ENCODE measurements at places on chromosomes 16 and 17.

DNA sequence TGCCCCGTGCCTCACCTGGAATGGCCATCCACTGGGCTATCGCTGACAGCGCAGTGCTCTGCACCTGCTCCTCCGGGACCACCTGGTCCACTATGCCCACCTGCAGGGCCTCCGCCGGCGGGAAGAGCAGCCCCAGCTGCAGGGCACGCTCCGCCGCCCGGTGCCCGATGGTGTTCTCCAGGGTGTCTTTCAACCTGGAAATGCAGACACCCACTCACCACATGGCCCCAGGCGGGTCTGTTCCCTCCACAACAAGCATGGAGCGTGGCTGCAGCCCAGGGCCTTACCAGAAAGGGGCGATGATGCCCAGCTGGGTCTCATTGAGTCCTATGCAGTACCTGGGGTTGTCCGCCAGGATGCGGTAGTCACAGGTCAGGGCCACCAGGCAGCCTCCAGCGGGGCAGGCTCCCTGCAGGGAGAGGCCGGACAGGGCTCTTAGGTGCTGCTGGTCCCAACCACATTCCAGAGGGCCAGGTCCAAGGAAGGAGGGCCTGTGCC lies 6.8 kb downstream of the DNASE1L2 start:
- no peak for DNase-seq

GRCh38 chr16:23564575-23565363 lies 7.2 kb downstream of the UBFD1 start:
- DNase-seq, result no peak

GRCh38 chr16:12679660-12680272 lies 123.9 kb downstream of the CPPED1 start:
- no peak for DNase-seq

- DNase-seq, result no peak
Observed at GRCh38 chr16:48030926-48031325, 124.9 kb downstream of the ABCC12 start.

DNA sequence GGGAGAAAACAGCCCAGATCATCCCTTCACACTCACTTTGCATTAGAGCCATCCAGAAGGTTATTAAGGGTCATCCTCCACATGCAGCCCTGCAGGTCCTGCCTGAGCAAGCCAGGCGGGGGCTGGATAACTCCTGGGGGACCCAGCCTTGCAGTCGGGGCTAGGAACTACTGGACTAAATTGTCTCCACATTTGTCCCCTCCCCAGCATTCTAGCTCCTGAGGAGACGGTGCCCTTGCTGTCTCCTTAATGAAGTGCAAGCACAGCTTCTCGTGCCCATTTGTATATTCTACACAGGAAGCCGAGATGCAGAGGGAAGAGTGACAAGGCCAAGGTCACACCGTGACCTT lies 185.2 kb downstream of the C16orf95 start:
- no peak for DNase-seq

- DNase-seq, result peak; percentile 81
Observed at GRCh38 chr17:58184308-58184985, 8.1 kb upstream of the EPX start.

- DNase-seq, result peak; percentile 48
Observed at GRCh38 chr17:62693616-62694409, 66.3 kb downstream of the MRC2 start.

- no peak for DNase-seq
Observed at GRCh38 chr16:70677499-70678120, 8.2 kb downstream of the MTSS2 start.

- DNase-seq, result peak; percentile 83
Observed at GRCh38 chr17:60720763-60721531, 43.3 kb downstream of the BCAS3 start.

GRCh38 chr17:19868079-19868395 lies 301 bp upstream of the ULK2 start:
- DNase-seq, result no peak

GRCh38 chr16:10575506-10576130 lies 4.8 kb downstream of the EMP2 start:
- no peak for DNase-seq

DNA sequence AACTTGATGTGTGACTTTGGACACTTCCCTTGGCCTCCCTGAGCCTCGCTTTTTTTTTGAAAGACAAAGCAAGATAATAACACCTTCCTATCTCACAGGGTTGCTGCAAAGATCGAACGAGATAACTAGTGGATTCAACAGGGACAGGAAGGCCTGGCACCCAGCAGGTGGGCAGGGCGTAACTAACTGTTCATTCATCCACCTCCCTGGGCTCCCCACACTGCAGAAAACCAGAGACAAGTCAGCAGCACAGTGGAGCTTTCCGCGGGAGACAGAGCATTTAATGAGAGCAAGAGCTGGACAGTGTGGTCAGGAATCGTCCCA lies 28.7 kb downstream of the SLC13A5 start:
- DNase-seq, result no peak

- peak; percentile 74 for DNase-seq
Observed at GRCh38 chr17:32909787-32910369, 18.1 kb upstream of the TMEM98 start.

- DNase-seq, result peak; percentile 7
Observed at GRCh38 chr16:77794586-77794985, 6.2 kb downstream of the VAT1L start.

GRCh38 chr17:27352448-27353032 lies 58.6 kb downstream of the WSB1 start:
- DNase-seq, result no peak

- DNase-seq, result no peak
Observed at GRCh38 chr16:85479972-85480726, 133.0 kb upstream of the GSE1 start.

- no peak for DNase-seq
Observed at GRCh38 chr16:51166541-51166940, 15.5 kb upstream of the SALL1 start.

DNA sequence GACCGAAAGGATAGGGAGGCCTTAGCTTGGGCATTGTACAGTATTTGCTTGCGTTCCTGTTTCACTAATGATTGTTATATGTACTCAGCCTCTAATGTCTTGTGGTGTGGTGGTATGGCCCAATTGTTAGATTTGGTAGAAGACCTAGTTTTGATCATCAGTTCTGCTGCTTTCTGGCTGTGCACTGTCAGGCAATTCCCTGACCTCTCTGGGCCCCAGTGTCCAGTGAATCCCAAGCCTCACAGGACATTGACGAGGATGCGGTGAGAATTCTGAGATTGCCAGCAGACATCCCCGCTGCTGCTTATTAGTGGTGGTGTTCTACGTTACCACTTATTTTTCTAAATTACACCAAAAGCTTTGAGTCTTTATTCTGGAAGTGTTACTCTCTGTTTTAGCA lies 195.2 kb downstream of the SNX29 start:
- DNase-seq, result no peak

- no peak for DNase-seq
Observed at GRCh38 chr16:82584553-82585152, 42.1 kb upstream of the CDH13 start.

- no peak for DNase-seq
Observed at GRCh38 chr16:28000314-28001169, 63.0 kb downstream of the GSG1L start.

GRCh38 chr17:64218066-64218465 lies 45.0 kb downstream of the TEX2 start:
- DNase-seq, result no peak

- peak; percentile 21 for DNase-seq
Observed at GRCh38 chr17:56978441-56979090, 635 bp downstream of the SCPEP1 start.

GRCh38 chr17:47318197-47318918 lies 5.4 kb upstream of the EFCAB13 start:
- DNase-seq, result no peak

DNA sequence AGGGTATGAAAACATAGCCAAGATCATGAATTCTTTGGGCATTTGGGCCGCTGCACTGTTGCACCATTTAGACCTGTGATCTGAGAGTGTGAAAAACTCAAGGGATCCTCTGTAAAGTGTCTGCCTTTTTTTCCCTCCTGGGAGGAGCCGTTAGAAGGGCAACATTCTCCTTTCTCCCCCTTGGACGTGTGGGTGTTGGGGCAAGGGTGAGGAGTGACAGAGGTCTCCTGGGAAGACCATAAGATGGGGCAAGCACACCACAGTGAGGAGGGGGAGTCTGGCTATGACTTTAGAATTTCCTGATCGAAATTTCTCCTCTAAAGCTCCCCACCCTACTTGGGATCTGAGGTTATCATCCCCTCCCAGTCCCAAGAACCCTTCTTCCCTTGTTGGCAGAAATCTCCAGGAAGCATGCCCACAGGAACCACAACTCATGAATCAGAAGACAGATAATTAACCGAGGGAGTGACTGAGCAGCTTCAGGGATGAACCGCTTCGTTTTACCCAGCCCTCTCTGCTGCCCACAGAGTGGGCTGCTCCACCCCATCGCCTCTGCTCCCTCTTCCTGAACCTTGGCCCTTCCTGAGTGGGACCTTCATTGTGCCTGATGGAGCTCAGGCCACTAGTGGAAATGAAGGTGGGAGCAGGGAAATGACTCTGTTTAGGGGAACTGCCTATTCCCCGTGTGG lies 4.2 kb downstream of the ITGB3 start:
- peak; percentile 88 for DNase-seq

DNA sequence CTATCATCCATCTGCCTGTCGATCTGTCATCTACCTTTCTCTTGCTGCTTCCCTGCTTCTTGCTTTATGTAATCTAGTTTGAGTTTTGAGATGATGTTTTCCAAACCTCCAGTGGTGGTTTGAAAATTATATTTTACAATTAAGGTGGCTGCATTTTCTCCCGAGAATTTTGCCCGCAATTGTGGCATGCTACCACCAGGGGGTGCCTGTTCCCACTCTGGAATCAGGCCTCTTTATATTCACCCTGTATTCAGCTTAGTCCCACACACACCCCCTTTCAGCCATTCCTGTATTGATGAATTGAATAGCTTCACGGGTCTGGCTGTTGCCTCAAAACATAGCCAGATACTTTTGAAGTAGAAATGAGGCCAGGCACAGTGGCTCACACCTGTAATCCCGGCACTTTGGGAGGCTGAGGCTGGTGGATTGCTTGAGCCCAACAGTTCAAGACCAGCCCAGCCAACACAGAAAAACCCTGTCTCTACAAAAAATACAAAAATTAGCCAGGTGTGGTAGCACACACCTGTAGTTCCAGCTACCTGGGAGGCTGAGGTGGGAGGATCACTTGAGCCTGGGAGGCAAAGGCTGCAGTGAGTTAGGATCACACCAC lies 3.2 kb downstream of the PRSS22 start:
- DNase-seq, result peak; percentile 51

- DNase-seq, result peak; percentile 28
Observed at GRCh38 chr17:57876023-57876865, 26.4 kb upstream of the MRPS23 start.

GRCh38 chr17:65785109-65785508 lies 223.7 kb upstream of the AXIN2 start:
- DNase-seq, result peak; percentile 99

DNA sequence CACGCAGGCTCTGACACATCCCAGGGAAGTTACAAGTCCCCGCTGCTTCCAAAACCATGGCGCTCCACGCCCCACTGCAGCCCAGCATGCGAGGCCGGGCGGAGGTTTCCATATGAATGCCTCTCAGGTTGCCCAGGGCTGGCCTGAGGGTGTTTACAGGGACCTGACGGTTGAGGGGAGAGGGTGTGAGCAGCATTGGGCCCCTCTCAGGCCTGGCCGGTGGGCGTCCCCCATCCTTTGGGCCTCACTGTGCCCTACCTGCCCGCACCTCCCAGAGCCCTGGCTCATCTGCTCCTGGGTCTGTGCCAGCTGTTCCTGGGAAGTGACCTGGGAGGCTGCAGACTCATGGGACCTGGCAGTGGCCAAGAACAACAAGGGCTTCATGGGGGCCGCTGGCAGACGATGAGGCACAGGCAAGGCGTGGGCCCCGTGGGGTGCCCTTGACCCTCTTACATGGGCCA lies 173.5 kb downstream of the C16orf95 start:
- DNase-seq, result no peak

DNA sequence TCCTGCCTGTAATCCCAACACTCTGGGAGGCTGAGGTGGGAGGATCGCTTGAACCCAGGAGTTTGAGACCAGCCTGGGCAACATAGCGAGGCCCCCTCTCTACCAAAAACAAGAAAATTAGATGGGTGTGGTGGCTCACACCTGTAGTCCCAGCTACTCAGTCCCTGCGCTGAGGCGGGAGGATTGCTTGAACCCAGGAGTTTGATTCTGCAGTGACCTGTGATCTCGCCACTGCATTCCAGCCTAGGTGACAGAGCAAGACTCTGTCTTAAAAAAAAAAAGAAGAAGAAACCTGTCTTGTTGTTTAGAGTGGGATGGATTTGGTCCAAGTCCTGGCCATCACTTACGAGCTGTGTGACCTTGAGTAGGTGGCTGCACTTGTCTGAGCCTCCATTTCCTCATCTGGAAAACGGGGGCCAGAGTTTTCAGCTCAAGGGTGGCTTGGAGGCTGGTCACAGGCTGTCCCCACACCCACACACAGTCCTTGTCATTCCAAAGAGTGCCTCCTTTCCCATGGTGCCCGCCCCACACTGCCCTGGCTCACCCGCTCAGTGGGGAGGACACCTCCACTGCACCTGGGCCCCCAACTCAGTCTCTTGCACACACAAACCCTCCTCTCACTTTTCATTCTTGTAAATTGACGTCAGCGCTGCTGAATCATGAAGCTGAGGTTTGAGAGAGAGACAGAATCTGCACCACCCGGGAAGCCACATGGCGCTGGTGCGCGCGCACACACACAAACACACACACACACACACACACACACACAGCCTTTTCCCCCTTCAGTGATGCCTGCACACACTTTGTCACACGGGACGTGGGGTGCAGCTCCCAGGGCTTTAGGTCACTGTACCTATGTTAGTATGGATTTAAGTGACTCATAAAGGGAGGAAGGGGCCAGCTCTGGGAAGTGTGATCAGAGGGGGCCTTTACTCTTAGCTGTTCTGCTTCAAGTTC lies 4.2 kb downstream of the SOCS1 start:
- no peak for DNase-seq

- peak; percentile 1 for DNase-seq
Observed at GRCh38 chr17:31328160-31328535, 6.7 kb upstream of the EVI2A start.

GRCh38 chr17:65977041-65977440 lies 214.9 kb downstream of the CEP112 start:
- no peak for DNase-seq

DNA sequence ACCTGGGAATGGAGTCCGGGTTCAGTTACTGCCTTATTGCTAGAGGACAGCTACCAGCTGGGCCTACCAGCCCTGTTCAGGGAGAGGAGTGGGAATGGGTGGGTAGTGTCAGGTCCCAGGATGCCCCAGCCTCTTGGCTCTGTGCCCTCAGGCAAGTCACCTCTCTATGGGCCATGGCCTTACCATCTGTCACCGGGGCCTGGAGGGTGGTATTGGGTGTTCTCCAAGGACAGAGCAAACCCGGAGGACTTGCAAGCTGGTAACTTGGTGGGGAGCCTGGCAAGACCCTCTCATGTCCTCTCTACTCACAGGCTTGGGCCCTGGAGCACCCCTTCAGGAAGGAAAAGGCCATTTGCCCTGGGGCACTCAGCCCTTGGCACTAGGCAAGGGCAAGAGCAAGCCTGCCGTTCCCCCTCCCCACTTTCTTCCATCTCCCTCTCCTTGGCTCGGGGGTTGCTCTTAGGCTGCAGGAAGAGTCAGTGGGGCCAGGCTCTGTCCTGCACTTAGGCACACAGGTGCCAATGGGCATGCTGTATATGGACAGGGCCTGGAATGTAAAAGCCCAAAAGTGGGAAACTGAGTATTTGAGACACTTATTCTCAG lies 170.0 kb upstream of the ZNF267 start:
- DNase-seq, result no peak

Data from PC-3 (cell line).